ENCODE measurements at places on chromosomes 4 and X.

DNA sequence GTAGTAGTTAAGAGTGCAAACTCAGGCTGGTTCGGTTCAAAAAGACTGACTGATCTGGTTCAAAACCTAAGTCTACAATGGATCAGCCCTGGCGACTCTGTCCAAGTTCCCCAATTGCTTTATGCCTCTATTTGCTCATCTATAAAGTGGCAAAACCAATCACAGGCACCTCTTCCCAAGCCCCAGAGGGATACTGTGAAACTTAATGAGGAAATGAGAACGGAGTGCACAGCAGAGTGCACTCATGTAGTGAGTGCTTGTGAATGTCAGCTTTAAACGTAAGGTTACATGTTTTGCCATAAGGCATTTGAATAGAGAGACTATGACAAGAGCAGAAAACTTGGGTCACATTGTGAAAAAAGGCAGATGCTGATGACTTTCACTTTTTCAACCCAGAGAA lies 199.7 kb upstream of the KLF3 start:
- no peaks in the 10 kb centered on the region for H3K27me3 ChIP-seq
- no peaks in the 10 kb centered on the region for H3K36me3 ChIP-seq
- no peak overlapping the region for H3K27ac ChIP-seq
- H3K4me3 ChIP-seq = no peak overlapping the region

GRCh38 chr4:28772066-28772465 lies 1911.4 kb downstream of the STIM2 start:
- no peaks in the 10 kb centered on the region for H3K27me3 ChIP-seq
- H3K4me1 ChIP-seq = no peaks in the 10 kb centered on the region
- H3K27ac ChIP-seq = no peak overlapping the region
- DNase-seq = no peak
- H3K36me3 ChIP-seq = no peaks in the 10 kb centered on the region

DNA sequence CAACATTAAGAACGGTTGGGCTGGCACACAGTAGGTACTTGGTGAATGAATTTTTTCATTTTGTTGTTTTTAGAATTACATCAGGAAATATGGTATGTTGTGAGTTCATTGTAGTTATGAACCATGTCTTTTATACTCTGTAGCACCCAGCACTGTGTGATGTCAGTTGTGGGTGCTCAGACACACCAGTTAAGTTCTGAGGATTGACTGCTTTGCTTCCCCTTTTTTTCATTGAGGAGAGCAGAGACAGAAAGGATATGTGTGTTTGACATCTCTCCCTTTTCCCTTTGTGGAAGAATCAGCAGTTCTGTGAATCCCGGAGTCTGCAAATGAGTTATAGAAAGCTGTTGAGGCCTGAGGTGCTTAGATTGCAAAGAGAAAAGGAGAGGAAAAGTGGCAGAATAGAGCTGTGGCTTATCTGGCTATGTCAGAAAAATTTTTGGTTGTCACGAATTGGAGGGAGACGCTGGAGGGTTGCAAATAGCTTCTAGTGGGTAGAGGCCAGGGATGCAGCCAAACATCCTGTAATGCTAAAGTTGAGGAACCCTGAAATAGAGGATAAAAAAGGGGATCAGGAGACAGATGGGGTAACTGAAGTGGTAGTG lies 13.1 kb downstream of the SMAD1 start:
- peaks cover 22% of the 10 kb centered on the region for H3K4me1 ChIP-seq
- no peaks in the 10 kb centered on the region for H3K27me3 ChIP-seq
- no peaks in the 10 kb centered on the region for H3K36me3 ChIP-seq
- H3K4me3 ChIP-seq = no peak overlapping the region
- no peak overlapping the region for H3K27ac ChIP-seq
- DNase-seq = no peak

DNA sequence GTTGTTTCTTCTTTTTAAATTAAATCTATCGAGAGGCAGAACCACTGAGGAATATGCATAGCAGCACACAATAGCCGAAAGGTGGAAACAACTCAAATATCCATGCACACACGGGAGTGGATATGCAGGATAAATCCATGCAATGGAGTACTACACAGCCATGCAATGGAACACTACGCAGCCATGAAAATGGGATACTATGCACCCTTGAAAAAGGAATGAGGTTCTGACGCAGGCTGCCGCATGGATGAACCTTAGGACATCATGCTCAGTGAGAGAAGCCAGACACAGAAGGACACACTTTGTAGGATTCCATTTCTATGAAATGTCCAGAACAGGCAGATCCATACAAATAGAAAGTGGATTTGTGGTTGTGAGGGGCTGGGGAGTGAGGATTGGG lies 18.4 kb upstream of the P2RY8 start:
- no peak overlapping the region for H3K27ac ChIP-seq
- H3K36me3 ChIP-seq = no peaks in the 10 kb centered on the region
- no peak overlapping the region for H3K4me3 ChIP-seq
